ENCODE measurements at places on chromosomes 4 and X.

DNA sequence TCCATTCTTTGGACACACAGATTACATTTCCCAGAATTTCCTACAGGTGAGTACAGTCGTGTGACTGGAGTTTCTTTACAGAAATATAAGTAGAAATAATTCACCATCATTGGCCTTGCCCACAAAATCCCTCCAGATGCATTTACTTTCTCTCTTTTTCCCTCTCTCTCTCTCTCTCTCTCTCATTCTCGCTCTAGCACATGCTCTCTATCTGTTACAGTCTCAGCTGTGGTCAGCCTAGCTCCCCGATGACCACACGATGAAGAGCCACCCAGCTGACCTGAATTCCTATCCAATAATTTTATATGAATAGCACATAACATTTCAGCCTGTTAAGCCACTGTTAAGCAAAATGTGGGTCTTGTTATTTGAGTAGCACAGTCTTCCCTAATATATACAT, 507.9 kb downstream of the PCDH7 start:
- DNase-seq: no peak

DNA sequence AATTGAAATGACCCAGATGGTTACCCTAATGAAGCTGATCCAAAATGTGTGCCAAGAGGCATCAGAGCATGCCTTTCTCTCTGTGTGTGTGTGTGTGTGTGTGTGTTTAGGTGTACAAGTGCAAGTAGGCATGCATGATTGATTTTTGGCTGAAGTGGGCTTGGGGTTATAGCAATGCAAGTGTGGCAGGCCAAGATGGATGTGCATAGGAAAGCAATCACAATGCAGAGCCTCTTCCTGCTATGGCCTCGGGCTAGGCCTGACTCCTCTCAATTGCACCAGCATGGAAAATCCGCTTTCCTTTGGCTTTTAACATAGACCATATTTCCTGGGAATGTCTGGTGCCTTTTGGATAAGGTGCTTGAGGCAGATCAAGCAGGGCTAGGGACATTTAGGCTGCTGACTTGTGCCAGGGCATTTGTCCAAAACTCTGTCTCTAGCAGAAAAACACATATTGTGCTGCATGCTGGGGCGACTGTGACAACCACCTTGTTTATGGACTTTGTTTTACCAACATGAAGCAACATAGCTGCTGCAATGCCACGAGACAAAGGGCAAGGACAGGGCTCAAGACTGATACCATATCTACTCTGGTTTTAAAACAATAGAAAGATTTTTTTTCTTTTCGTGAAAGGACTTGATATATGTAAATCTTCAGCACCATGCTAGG, 395.7 kb downstream of the RAPGEF2 start:
- no peak for DNase-seq

DNA sequence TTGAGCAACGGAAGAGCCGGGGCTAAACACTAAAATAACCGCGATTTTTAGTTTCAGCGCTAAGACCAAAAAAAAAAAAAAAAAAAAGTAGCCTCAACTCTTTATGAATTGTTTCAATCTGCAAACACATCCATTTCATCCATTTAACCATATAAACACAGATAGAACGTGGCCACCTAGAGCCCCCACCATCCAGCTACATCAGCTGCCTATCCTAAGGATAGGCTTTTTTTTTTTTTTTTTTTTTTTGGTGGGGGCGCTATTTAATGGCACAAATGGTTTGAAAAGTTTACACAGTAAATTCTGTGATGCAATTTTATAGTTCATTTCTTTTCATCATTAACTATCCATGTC, 492 bp upstream of the HDAC8 start:
- DNase-seq: no peak

DNA sequence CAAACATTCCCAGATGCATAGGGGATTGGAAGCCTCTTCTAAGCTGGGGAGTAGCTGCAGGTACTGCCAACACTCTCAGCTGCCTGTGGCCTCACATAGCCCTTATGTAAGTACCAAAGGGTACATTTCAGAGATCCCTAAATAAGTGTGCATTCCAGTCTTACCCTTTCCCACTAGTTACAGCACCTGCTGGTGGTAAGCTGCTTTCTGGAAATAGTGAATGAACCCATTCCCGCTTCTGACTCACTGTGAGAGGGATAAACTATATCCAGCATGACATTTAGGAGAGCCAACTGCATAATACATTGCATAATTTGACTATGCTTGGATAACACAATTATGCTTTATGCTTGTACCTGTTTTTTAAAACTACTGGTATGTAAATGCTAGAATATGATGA, 149.0 kb downstream of the FAM13A start:
- no peak for DNase-seq

Data from stimulated activated CD4-positive, alpha-beta T cell treated with anti-CD3 and anti-CD28 coated beads, TNF-alpha, amount 100 ng/mL, for 1 hour (primary cell).